ENCODE measurements at places on chromosomes 16 and 17.

DNA sequence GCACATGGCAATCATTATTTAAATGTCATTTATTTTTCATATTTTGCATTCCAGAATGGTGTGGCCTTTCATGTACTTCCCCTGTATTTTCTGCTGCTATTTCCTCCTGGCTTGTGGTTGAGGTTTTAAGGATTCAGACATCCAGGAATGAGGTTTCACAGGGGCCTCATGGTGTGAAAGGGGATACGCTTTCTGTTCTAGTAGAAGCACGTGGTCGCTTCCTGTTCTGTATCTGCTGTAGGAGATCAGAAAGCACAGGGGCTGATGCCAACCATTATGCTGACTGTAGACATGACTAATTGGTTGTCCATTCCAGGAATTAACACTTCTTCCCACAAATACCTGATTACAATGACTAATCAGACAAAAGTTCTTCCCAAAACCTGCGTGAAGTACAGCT, 405.9 kb downstream of the SHISA9 start:
- no peak for DNase-seq

DNA sequence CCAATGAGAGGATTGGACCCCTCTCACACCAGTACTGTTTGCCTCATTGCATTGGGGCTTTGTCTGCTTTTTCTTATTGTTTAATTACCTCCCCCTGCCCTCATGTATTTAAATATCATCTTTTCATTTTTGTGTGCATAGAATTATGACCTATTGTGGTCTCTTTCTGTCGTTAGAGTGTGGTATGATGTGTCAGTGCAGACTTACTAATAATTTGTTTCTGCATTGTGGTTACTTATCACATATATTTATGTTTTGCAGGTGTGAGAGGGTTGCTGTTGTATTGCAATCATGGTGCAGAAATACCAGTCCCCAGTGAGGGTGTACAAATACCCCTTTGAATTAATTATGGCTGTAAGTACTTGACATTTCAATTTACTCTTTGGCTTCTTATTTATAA, 2.5 kb downstream of the SEC14L1 start:
- peak; percentile 40 for DNase-seq

- no peak for DNase-seq
Measured at GRCh38 chr16:82504836-82505235, 121.9 kb upstream of the CDH13 start.

DNA sequence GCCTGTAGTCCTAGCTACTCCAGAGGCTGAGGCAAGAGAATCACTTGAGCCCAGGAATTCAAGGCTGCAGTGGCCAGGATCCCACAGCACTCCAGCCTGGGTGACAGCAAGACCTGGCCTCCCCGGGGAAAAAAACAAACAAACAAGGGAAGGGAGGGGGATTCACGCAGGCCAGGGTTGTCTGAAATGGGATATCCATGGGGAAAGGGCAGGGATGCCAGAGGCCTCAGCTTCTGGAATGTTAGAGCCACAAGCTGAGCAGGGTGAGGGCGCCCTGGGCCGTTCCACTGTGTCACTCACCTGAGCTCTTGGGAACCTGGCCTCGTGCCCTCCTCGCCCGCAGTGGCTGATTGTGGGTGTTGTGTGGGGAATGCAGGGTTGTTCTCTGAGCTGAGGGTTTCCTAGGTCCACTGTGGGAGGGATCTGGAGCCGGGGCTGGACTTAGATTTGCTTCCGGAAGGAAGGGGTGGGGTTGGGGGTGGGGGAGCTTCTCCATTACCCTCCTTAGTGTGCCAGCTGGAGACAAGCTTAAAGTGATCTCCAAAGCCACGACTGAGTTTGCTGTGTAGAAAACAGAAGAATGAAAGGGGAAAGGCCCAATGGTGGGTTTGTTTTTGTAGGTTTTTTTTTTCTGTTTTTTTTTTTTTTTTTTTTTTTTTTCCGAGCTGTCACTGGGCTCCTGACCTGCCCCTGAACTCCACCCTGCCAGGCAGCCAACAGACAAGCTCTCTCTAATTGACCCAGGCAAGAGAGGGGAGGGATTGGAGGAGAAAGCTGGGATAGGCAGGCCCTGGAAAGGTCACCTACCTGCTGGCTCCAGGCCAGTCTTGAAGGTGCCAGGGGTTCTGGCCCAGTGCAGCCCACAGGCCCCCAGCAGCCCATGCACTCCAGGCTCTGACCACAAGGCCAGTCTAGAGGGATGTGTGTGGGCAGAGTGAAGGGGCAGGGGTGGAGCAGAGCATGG, at the start of gene SULT1A1:
Gene SULT1A1, minus strand, starts transcription at position 414 of the 964 bp plus-strand sequence. CDS start 1,189 bp downstream, outside the sequence.
- no peak for DNase-seq

GRCh38 chr16:86833136-86833535, 254.8 kb downstream of the FOXL1 start:
- no peak for DNase-seq

DNA sequence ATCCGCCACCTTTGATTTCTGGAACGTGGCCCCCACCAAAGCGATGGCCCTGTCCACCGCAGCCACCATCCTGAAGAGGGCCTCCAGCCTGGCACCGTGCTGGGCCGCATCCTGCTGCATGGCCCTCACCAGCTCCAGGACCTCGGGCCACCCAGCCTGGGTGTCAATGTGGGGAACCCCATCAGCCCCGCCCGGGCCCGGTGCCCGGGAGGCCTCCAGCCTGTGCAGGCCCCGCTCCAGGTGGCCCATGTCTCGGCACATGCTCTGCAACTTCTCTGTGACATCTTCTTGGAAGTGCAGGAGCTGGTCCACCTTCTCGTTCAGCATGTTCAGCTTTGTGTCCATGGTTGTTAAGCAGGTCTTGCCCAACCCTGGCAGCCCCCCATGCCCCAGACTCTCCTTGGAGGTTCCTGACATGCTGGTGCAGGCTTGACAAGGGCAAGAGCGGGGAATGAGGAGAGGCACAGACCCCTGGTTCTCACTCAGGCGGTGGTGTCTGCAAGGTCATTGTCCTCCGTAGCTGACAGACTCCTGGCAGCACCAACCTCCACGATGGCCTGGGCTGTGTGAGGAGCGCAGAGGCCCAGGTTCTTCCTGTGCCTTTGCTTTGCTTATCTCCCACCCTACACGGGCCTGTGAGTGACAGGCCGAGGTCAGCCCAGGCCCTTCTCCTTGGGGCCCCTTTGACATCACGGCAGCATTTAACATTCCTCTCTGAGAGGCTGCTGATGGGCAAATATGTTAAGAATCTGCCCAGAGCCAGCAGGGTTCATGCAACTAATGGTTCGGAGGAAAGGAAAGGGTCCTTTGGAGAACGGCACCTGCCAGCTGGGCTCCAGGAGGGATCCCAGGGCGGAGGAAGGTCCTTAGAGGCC, at the start of gene MYLK3:
Gene MYLK3, minus strand, starts transcription at position 568 of the 875 bp plus-strand sequence. Its CDS starts 151 bp downstream, at position 417.
- no peak for DNase-seq

DNA sequence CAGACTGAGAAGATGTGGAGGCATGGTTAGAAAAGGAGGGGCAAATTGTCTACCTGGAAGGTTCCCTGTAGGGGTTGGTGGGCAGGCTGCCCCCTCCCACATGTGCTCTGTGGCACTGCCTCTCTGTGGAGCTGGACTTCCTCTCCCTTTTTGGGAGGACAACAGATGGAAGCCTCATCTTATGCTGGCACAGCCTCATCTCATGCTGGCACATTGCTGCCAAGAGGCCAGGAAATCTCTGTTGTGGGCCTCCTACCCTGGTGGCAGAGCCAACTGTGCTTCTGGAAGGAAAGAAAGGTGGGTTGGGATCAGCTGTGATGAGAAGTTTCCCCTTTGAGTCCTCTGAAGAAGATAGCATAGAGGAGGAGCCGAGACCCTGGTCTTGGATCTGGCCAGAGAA, 19.7 kb upstream of the BRD7 start:
- no peak for DNase-seq

DNA sequence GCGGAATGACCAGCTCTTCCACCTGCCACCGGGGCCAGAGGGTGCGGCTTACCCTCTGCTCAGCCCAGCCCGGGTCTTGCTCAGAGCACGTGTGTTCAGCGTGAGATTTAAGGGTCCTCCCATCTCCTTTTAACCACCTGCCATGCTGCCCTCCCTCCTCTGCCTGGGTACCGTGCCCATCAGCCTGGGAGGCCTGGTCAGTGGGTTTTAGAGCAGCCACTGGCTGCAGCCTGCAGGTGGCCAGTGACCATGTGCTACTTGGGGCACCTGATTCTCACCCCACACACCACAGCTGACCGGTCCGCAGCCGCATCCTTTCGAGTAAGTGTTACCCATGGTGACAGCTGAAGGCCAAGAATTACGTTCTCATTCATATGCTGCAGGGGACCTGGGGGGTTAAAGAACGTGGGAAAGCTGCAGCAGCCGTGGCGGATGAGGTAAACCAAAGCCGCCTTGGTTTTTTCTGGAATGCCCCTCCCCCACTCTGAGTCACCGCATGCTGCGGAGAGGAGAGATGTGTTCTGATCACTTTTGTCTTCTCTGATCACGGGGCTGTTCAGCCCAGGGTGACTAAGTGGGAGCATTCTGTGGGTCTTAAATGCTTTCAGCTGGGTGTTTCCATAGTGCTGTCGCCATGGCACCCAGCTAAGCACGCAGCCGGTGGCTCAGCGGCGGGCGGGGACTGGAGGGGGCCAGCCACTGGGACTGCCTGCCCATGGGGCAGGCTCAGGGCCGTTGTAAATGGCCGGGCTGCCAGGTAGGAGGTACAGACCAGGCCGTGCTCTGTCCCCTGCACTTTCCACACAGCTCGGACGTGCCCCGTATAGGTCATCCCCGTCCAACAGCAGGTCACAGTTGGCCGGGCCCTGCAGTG, 59.8 kb downstream of the BAIAP2 start:
- peak; percentile 28 for DNase-seq

GRCh38 chr17:73820686-73821448, 176.6 kb upstream of the SDK2 start:
- no peak for DNase-seq

- DNase-seq: no peak
Measured at GRCh38 chr16:2288726-2289125, 20.8 kb upstream of the RNPS1 start.

DNA sequence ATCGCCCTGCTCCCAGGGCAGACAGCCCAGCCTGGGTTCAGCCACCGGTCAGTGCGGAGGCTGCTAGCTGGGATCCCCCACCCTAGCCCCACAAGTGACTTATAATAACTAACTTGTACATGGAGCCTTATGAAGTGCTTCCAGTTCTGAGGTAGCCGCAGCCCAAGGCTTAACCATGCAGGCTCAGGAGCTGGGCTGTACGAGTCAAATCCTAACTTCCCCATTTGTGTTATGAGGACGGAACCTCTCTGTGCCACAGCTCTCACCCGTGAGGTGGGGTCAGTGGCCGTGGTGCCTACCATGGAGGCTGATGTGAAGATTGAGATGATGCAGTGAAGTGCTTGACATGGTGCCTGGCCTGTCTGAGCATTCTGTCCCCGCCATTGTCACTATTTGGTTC, 27.8 kb upstream of the GOSR2 start:
- DNase-seq: no peak

Data from T-helper 2 cell (primary cell).